ENCODE measurements at places on chromosomes 2 and 18.
A peak's percentile ranks its signal among the peaks of the same experiment; 100 is the strongest.

DNA sequence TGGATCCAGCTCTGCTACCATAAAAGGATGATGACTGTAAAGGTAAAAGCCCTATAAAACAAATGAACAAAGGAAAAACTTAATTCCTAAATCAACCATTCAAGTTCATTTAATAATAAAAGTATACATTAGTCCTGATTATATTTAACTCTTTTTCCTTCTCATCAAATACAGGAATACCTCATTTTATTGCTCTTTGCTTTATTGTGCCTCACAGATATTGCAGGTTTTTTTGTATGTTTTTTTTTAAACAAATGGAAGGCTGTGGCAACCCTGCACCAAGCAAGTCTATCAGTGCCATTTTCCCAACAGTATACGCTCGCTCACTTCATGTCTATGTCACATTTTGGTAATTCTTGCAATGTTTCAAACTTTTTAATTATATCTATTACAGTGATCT is 38.2 kb downstream of the USP37 start:
- DNase-seq = no peak

- DNase-seq = no peak
Observed at GRCh38 chr18:70671889-70672565, 383.2 kb downstream of the SOCS6 start.

DNA sequence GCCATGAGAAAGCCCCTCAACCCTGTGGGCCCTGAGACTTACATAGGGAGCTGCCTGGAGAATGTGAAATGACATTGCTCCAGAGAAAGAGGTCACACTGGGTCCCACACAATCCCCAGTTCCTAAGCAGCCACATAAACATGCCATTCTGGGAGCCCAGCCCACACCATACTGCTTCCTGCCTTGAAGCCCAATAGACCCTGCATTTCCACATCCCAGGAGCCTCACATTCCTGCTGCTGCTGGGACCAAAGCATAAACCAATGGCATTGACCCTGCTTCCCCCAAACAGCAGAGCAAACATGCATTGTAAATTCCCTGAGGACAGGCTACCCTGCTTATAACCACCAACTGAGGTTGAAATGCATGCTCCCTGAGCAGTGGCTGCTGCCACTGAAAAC is 1117.6 kb upstream of the SLC39A10 start:
- DNase-seq = no peak

- DNase-seq = no peak
Observed at GRCh38 chr2:215626063-215626462, 190.2 kb upstream of the FN1 start.

DNA sequence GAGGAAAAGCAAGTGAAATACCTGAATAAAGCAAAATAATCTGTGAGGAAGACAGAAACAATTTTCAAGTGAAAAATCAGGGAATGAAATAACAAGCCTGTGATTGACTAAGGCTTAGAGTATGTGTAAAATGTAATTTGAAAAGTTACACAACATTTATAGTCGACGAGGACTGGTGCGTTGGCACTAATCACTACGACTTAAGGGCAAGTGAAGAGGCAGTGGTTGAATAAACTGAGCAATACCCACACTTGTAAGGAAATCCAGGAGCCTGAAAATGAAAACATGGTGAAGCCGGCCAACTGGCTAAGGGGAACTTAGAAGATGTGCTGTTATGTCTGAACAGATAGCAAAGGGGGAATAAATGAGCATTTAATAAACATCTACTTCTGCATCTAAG is 13.4 kb downstream of the DOK1 start:
- DNase-seq = no peak

- no peak for DNase-seq
Observed at GRCh38 chr2:18118703-18119102, 240.2 kb downstream of the KCNS3 start.

DNA sequence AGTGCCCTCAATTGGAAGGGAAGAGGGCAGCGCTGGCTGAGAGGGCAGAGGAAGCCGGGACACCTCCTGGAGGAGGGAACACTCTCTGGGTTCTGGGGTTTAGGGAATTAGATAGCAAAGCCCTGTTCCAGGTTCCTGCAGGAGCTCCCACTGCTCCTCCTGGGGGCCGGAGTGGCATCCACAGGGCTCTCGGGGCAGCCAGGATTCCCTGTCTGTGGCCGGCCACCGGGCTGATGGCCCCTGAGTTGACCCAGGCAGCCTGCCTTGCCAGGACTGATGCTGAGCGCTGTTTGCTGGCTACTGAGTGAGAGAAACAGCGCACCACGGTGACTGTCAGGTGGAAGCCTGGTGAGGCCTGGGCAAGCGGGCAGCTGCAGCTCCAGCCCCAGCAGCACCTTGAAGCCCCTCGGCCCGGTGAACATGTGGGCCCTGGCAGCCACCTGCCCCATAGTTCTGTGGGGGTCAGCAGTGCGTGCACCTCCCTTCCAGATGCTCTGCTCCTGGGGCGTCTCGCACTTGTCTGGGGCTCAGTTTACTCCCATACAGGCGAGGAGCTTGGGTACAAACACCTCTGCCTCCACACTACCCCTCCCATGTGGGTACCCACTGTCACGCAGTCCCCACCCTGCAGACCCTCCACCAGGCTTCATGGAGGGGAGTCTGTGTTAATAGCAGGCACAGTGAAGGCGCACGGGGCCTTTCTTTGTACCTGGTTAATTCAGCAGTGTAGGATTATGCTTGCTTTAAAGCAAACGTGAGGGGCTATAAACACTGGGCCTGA is 7.7 kb upstream of the ALLC start:
- no peak for DNase-seq

DNA sequence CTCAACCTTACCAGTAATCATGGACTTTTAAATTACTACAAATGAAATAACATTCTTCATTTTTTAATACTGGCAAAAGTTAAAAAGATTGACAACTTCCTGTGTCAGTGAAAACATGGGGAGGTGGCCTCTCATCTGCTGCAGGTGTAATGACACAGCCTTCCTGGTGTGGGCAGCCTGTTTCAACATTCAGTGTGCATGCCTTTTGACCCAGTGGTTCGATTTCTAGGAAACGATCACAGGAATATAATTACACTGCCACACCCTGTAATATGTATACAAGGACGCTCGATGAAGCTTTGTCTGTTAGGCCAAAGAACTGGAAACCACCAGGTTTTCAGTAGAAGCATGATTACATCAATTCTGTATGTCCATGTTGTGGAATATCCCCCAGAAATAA is 68.7 kb downstream of the MTHFD2 start:
- peak; percentile 17 for DNase-seq

DNA sequence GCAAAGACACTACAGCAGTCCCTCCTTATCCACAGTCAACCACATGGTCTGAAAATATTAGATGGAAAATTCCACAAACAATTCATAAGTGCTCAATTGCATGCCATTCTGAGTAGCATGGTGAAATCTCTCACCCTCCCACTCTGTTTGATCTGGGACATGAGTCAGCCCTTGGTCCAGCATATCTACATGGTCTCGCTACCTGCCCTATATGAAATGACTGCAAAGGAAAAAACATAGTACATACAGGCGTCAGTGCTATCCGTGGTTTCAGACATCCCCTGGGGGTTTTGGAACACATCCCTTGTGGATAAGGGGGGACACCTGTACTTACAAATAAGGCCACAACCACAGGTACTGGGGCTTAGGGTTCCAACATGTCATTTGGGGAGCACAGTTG is 73.7 kb downstream of the CABLES1 start:
- no peak for DNase-seq

- no peak for DNase-seq
Observed at GRCh38 chr2:204114295-204115136, 178.0 kb downstream of the ICOS start.

DNA sequence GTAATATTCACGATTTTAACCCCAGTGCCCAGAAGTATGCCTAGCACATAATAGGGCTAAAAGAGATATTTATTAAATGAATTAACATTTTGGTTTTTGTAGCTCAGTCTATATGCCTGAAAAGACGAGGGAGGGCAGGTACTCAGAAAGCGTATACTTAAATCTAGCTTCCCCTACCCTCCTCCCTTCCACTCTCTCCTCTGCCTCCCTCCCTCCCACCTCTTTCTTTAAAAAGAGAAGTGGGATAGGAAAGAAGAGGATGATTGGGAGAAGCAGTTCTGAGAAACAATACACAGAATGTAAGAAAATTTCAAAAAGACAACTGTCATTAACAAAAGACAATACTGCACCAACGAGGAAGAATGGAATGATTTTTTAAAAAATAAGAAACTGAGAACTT is 39.8 kb downstream of the CHMP3 start:
- DNase-seq = no peak

- DNase-seq = no peak
Observed at GRCh38 chr18:57813245-57813644, 10.1 kb upstream of the ATP8B1 start.

DNA sequence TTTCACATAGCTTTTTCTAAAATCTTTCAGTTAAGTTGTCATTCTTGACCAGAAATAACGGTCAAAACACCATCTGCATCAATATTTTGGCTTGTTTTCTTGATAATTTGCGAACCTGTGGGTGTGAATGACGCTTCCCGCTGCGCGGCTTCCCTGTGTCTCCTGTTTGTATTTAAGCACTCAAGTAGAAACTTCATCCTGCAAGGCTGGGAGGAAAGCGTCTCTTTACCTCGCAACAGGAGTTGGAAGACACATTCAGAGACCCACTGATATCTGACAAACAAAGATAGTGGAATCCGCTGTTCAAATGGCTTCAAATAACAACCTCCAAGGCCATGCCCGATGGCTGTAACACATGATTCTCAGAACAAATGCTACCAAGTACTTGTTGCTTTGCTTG is 704.9 kb downstream of the DCDC2C start:
- no peak for DNase-seq

DNA sequence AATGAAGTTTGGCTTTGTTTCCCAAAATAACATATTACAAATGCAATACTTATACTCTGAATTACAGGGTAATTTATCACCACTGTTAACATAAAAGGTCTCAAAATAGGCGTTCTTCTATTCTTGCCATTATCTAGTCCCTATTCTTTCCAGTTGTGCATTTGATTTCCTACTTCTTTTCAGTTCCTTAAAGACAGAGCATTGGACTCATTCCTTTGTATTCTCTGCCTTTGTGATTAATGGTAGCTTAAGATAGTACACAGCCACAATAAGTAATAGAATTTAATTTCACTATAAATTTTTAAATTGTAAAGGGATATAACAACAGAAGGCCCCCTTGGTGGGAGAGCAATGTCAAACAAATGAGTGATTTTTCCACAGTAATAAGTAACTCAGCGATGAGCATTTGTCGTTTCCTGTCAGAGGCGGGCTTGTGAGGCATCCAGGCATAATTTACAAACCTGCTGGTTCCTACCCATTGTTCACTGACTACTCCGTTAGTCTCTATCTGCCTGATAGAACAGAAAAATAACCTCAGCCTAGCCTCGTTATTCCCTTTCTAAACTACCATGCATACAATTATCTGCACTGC is 456.6 kb upstream of the REG3G start:
- no peak for DNase-seq

DNA sequence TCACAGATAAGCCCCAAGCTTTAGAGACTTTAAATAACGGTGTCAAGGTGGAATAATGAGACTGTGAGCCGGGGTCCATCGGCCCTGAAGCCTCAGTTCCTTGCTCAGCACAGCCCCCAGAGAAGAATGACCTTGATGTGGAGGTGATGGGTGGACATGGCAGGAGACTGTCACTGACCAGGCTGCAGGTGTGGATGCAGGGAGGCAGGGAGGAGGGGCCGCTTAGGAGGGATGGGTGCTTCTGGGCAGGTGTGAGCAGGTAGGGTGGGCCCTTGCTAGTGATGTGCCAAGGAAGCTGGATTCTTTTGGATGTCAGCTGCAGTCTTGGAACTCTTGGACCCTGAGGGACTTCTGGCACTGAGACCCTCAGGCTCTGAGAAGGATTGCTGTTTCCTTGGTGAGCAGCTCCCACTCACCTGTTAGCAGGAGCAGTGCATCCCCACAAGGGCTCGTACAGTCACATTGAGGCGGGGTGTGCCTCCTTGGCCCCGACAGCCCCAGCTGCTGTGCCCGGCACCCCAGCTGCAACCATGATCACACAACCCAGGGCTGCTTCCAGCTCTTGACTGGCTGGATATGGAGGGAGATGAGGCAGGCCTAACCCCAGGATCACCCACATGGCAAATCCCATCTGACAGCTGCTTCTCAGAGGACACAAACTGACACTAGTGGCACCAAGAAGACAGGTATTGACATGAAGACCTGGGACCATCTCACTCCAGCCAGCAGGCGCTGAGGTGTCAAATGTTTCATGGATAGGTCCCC is 209.8 kb upstream of the HDAC4 start:
- no peak for DNase-seq

DNA sequence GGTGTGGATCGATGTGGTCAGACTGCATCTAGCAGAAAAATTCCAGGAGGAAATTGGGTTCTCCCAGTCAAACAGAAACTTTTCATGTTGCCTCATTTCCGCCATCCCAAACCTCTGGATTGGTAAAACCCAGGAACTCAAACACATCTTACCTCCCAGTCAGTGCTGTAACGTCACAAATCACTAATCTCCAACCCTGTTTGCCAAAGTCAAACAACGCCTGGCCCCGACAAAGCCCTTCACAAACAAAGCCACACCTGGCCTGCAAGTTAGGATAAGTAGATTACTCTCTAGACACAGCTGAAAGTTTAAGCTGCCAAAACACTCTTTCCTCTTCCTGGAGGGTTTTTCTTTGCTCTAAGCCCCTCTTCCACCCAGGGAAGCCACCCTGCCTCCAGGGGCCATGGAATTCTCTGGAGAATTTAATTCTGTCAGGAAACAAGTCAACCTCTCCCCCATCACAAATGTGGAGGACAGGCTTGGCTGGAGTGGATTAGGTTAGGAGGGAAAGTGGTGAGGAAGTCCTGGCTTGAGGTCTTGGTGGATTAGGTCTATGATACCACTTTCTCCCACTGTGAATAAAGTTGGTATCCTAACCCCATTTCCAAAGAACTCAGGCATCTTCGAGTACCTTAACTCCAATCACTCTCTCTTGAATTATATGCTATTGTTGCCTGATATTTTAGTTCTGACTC is 86.7 kb downstream of the LYPD6B start:
- DNase-seq = no peak

DNA sequence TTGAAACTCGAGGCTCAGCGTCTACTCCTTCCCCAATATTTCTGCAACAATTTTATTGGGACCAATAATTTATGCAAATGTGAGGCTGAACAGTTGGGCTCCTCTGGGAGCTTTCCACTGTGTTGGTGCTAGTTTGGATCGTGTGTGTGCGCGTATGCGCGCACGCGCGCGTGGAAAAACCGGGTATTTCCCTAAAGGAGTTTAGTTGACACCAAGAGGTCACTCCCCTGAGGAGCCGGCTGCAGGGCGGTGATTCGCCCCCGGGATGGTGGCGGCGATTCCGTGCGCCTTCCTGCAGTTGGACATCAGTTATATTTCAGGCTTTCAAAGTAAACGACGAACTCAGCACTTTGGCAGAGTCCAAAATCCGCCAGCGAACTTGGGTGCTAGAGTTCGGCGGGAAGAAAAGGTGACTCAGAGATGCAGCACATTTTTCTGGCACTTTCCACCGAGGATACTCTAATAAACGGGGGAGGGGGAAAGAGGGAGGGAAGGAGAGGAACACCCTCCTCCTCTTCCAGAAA is 186.5 kb upstream of the FANCL start:
- DNase-seq = no peak
